ENCODE measurements at places on chromosomes 2 and 18.

- no peak for DNase-seq
These were observed 264.2 kb downstream of the C1D start for GRCh38 chr2:67798541-67799160.

DNA sequence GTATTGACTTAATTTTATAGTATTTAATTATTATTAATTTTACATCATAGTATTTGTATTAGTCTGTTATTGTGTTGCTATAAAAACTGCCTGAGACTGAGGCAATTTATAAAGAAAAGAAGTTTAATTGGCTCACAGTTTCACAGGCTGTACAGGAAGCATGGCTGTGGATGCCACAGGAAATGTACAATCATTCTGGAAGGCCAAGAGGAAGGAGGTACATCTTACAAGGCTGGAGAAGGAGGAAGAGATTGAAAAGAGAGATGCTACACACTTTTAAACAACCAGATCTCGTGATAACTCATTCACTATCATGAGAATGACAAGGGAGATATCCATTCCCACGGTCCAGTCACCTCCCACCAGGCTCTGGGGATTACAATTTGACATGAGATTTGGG lies 2019.4 kb upstream of the PIK3C3 start:
- no peak for DNase-seq

- DNase-seq = no peak
These were observed 17.7 kb upstream of the MAL start for GRCh38 chr2:95007822-95008221.

DNA sequence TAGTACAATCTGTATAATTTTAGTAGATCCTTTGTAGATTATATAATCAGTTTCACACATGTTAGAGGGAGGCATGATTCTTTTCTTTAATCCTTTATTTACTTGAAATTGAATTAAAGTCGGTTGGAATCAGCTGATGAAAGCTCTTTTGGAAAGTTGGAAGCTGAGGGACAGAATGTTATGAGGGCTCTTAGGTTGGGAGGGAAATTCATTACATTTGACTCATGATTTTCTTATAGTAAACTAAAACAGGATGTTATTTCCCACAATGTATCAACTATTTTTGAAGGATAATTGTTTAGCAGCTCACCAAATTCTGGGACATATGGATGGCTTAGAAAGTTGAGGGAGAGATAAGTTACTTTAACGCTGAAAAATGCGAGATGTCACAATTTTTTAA lies 52.7 kb upstream of the TMEFF2 start:
- DNase-seq = no peak

DNA sequence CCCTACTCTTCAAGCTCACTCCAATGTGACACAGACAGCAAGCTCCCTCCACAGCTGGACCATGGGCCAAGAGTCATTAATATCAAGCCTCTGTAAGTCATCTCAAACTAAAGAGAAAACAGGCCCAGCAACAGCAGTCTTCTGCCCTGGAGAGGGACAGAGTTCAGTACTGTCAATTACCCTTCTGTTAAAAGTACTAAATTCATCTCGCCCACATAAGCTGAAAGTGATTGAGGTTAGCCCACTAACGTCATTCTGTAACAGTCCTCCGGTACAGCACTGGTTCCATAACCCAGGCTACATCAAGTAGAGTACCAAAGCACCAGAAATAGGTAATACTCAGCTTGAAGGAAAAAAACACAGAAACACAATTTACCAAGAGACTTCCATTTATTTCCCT lies 25.9 kb downstream of the THADA start:
- DNase-seq = no peak

DNA sequence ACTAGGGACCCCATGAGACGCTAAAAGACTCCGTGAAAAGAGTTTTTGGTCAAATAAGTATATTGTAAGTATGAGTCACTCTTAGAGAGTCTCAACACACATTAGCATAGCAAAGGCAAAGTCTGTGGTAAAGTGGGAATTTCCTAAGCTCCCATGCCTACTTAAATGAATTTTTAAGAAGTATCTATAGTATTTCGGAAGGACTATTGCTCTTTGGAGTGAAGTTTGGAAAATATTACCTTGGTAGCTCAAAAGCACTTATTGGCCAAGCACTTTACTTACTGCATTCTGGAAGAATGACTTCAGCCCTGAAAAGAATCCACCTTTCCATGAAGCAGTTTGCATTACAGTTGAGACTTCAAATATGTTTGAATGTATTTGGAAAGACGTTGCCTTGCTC lies 57.1 kb downstream of the CAVIN2 start:
- no peak for DNase-seq

GRCh38 chr2:128513116-128513960 lies 194.7 kb upstream of the HS6ST1 start:
- no peak for DNase-seq

GRCh38 chr2:36441816-36442215 lies 86.2 kb downstream of the CRIM1 start:
- no peak for DNase-seq

DNA sequence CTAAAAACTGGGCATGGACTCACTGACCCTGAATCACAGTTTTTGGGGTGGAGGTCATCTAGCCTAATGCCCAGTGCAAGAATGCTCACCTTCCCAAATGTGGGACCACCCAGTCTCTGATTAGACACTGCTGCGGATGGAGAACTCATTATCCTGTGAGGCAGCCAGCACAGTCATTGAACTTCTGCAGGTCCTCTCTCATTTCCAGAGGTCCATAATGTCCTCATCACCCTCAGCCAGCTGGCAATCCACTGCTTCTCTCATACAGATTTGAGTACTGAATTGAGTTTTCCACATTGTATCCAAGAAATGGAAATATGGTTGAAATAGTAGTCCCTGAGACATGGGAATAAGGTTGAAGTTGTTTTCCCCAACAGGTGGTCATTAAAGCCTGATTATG lies 5.0 kb upstream of the MYO5B start:
- DNase-seq = no peak

GRCh38 chr2:161230959-161231358 lies 70.7 kb downstream of the TANK start:
- DNase-seq = no peak

All from GF-D8 (cell line).